ENCODE measurements at places on chromosomes 6 and 20. TPM values are rescaled to one million over a fixed set of nuclear protein-coding genes. Genes with fewer than 3 reads are reported as not detected.

- peaks cover 2% of the 10 kb centered on the region for H3K4me1 ChIP-seq
- no peak overlapping the region for H3K4me3 ChIP-seq
- H3K27ac ChIP-seq, result no peak overlapping the region
- peaks cover 5% of the 10 kb centered on the region for H3K27me3 ChIP-seq
- H3K36me3 ChIP-seq, result no peaks in the 10 kb centered on the region
Observed at GRCh38 chr6:20338156-20338555, 63.5 kb upstream of the E2F3 start.

- H3K4me3 ChIP-seq, result no peak overlapping the region
- no peak overlapping the region for H3K27ac ChIP-seq
- H3K4me1 ChIP-seq, result no peaks in the 10 kb centered on the region
- H3K27me3 ChIP-seq, result peaks cover 21% of the 10 kb centered on the region
- DNase-seq, result no peak
Observed at GRCh38 chr20:17210983-17211382, 15.9 kb upstream of the PCSK2 start.

DNA sequence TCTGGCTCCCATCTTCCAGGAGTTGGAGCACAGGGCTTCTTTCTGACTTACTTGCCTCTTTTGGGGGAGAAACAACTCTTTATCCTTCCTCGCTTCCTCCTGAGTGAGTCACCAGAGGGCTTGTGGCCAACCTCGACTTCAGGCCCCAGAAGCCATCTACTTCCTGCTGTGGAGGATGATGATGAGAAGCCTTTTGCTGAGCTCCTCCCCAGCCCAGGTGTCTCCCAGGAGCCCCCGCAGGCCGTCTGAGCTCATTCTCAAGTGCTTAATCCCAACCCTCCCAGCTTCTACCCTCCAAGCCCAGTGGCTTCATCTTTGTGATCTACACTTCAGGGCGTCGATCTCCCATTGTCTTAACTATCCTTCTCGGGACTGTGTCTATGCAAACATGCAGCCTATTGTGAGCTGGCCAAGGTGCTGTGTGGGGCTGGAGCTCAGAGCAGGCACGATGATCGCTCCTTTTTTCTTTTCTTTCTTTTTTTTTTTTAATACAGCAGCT is 27.9 kb downstream of the SDCBP2 start:
- no peak overlapping the region for H3K27ac ChIP-seq
- no peaks in the 10 kb centered on the region for H3K4me1 ChIP-seq
- DNase-seq, result no peak
- no peaks in the 10 kb centered on the region for H3K36me3 ChIP-seq

- no peaks in the 10 kb centered on the region for H3K27me3 ChIP-seq
- H3K36me3 ChIP-seq, result no peaks in the 10 kb centered on the region
- DNase-seq, result no peak
- no peak overlapping the region for H3K27ac ChIP-seq
- H3K4me1 ChIP-seq, result peaks cover 11% of the 10 kb centered on the region
- H3K4me3 ChIP-seq, result no peak overlapping the region
Observed at GRCh38 chr6:17923401-17923863, 64.0 kb downstream of the KIF13A start.

DNA sequence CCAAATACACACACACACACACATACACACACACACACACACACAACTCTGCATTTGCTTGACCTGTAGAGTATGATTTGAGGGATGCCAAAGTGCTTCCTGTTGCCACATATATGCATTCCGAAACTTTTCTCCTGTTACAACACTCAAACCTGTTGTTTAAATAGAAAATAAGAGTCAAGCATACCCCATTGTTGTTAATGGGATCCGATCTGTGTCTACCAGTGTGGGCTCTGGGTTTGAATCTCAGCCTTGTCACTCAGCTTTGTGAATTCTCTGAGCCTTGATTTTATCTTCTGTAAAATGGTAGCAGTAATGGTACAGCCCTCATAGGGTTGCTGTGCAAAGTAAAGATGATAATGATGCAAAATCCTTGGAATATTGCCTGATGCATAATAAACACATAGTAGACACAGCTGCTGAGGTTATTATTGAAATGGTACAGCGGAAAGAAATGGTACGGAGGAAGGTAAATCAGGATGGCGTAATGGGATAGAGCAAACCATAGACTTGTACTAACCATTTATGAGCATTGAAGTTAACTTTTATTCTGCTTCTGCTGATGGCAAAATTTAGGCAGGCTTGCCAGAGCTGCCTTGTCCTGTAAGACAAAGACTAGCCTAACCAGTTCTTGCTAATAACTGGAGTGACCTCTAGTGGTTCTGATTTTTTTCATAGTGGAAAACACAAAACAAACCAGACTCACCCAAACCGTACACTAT is 113.5 kb upstream of the PHACTR1 start:
- no peaks in the 10 kb centered on the region for H3K36me3 ChIP-seq
- H3K4me3 ChIP-seq, result no peak overlapping the region
- peak overlapping the region; percentile 30 for H3K27ac ChIP-seq
- H3K27me3 ChIP-seq, result peaks cover 10% of the 10 kb centered on the region
- no peak for DNase-seq

GRCh38 chr6:138239774-138240173 is 21.5 kb upstream of the PBOV1 start:
- DNase-seq, result no peak
- no peak overlapping the region for H3K27ac ChIP-seq
- H3K4me3 ChIP-seq, result no peak overlapping the region
- no peaks in the 10 kb centered on the region for H3K27me3 ChIP-seq
- H3K36me3 ChIP-seq, result peaks cover 3% of the 10 kb centered on the region
- peaks cover 27% of the 10 kb centered on the region for H3K4me1 ChIP-seq

- no peaks in the 10 kb centered on the region for H3K27me3 ChIP-seq
- DNase-seq, result no peak
- H3K4me3 ChIP-seq, result no peak overlapping the region
- H3K4me1 ChIP-seq, result peaks cover 4% of the 10 kb centered on the region
- H3K27ac ChIP-seq, result peak overlapping the region; percentile 9
- peaks cover 4% of the 10 kb centered on the region for H3K36me3 ChIP-seq
Observed at GRCh38 chr6:140380427-140381218, 1006.2 kb upstream of the CITED2 start.

DNA sequence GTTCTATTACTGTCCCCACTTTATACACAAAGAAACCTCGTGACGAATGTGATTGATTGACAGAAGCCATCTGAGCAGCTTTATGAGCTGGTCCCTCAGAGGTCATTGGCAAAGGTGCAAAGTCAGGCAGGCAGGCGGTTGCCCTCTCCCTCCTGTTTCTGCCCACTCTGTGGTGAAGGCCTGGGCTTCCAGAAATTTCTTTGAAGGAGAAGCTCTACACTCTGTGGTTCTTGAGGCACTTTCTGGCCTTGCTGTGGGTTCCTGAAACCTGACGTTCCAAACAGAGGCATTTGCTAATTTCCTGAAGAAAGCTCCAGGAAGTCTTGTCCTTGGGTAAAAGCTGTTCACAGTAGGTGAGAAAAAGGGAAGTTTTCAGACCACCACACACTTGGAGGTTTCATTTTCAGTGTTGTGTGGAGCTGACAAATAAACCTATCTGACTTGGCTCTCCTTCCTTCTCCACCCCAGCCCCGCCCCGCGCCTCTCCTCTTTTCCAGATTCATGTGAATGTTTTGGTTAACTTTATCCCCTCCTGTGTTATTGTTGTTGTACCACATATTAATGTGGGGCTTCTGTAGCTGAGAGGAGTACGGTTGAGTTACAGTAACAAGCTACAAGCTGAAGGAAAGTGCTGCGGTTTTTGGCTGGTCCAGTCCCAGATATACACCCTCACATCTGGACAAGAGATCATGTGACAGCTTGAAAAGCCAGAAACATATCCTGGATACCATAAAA is 274.1 kb downstream of the CLIC5 start:
- H3K36me3 ChIP-seq, result no peaks in the 10 kb centered on the region
- no peak for DNase-seq
- no peak overlapping the region for H3K4me3 ChIP-seq
- no peak overlapping the region for H3K27ac ChIP-seq

GRCh38 chr20:53642196-53643030 is 48.8 kb upstream of the ZNF217 start:
- peak overlapping the region; percentile 89 for H3K27ac ChIP-seq
- H3K27me3 ChIP-seq, result no peaks in the 10 kb centered on the region
- no peaks in the 10 kb centered on the region for H3K36me3 ChIP-seq
- H3K4me1 ChIP-seq, result peaks cover 10% of the 10 kb centered on the region
- no peak overlapping the region for H3K4me3 ChIP-seq

- no peak overlapping the region for H3K4me3 ChIP-seq
- no peak for DNase-seq
- no peaks in the 10 kb centered on the region for H3K27me3 ChIP-seq
- peaks cover 6% of the 10 kb centered on the region for H3K36me3 ChIP-seq
Observed at GRCh38 chr6:90739339-90739738, 152.5 kb upstream of the MAP3K7 start.

GRCh38 chr6:105649192-105649591 is 246.3 kb upstream of the PREP start:
- H3K4me1 ChIP-seq, result peaks cover 11% of the 10 kb centered on the region
- H3K27ac ChIP-seq, result no peak overlapping the region
- H3K4me3 ChIP-seq, result no peak overlapping the region
- H3K36me3 ChIP-seq, result no peaks in the 10 kb centered on the region

- H3K27me3 ChIP-seq, result peaks cover 8% of the 10 kb centered on the region
- H3K4me1 ChIP-seq, result peaks cover 9% of the 10 kb centered on the region
- no peak overlapping the region for H3K4me3 ChIP-seq
- no peak for DNase-seq
- no peaks in the 10 kb centered on the region for H3K36me3 ChIP-seq
- H3K27ac ChIP-seq, result no peak overlapping the region
Observed at GRCh38 chr6:40160826-40161225, 226.6 kb upstream of the MOCS1 start.

GRCh38 chr6:150691463-150691862 is 91.8 kb downstream of the PLEKHG1 start:
- H3K27ac ChIP-seq, result no peak overlapping the region
- no peak for DNase-seq

DNA sequence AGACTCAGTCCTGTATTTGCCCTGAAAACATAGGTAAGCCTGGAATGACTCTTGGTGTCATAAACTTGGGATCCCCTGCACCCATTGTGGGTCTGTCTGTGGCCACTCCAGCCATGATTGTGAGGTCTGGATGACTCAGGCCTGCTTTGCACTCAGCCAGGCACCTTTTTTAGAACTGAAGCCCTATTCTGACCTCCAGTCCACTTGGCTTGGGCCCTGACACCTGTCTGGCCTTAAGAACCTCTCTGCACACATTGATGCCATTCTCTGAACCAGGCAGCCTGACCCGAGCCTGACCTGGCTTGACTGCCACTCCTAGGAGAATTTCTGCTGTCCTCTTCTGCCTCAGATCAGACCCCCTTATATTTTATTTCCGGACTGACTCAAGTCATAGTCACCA is 383.7 kb downstream of the MAFB start:
- H3K36me3 ChIP-seq, result no peaks in the 10 kb centered on the region
- no peak for DNase-seq
- peaks cover 3% of the 10 kb centered on the region for H3K4me1 ChIP-seq
- H3K4me3 ChIP-seq, result no peak overlapping the region
- no peak overlapping the region for H3K27ac ChIP-seq

GRCh38 chr6:129032602-129033001 is 149.7 kb downstream of the LAMA2 start:
- H3K36me3 ChIP-seq, result no peaks in the 10 kb centered on the region
- no peak overlapping the region for H3K27ac ChIP-seq
- no peaks in the 10 kb centered on the region for H3K27me3 ChIP-seq

GRCh38 chr20:44610313-44610962 is 28.1 kb downstream of the PKIG start:
- no peaks in the 10 kb centered on the region for H3K27me3 ChIP-seq
- H3K4me1 ChIP-seq, result peaks cover 4% of the 10 kb centered on the region
- peaks cover 10% of the 10 kb centered on the region for H3K36me3 ChIP-seq
- no peak overlapping the region for H3K4me3 ChIP-seq

DNA sequence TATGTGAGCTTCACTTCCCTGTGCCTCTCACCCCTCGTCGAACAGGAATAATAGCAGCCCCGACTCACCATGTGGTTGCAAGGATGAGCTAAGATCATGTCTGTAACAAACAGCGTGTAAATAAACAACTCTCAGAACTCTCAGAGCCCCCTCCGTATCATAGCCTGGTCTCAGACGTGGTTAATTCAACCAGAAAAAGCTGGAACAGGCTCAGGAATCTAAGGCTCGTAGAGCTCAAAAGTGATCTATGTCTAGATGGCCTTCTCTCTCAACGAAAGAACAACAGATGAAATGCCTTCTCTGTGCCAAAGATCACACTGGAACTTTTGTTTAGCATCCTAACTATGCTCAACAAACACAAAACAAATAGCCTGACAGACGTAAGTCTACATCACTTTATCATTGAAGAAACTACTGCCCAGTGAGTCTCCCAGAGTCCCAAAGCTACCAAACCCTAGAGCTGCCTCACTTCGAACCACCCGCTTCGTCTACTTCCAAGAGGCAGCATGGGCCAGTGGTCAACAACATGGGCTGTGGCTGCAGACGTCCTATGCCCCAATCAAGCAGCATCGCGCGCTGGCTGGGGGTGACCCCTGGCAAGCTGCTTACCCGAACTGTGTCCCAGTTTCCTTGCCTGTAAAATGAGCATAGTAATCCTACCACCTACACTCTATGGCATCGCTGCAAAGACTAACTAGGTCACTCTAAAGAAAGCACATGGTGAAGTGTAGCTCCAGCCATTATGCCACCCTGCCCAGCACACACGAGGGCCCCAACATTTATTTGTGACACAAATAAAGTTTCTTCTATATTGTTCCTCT is 35.1 kb downstream of the NFATC2 start:
- peaks cover 14% of the 10 kb centered on the region for H3K36me3 ChIP-seq
- no peak for DNase-seq
- H3K4me1 ChIP-seq, result no peaks in the 10 kb centered on the region
- H3K27me3 ChIP-seq, result no peaks in the 10 kb centered on the region
- no peak overlapping the region for H3K27ac ChIP-seq

DNA sequence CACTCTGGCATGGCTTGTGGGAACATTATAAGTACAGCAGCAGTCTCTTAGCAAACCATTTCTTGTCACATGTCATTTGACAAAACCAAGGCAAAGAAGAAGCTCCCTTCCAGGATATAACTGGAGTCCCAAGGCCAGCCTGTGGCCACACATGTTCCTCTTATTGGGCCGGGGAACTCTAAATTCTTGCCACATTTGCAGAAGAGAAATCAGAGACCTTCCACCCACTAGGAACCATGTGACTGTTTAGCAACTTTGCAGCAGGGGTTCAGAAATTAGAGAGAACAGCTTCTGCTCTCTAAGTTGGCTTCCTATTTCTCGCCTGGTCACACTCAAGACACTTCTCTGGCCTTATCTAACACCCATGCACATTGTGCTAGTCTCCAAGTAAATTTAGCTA is 20.4 kb upstream of the MEP1A start:
- H3K36me3 ChIP-seq, result no peaks in the 10 kb centered on the region
- no peak for DNase-seq
- peaks cover 33% of the 10 kb centered on the region for H3K27me3 ChIP-seq
- no peak overlapping the region for H3K4me3 ChIP-seq
- no peak overlapping the region for H3K27ac ChIP-seq
- peaks cover 1% of the 10 kb centered on the region for H3K4me1 ChIP-seq

- peak; percentile 39 for DNase-seq
- peak overlapping the region; percentile 100 for H3K27ac ChIP-seq
- H3K4me3 ChIP-seq, result peak overlapping the region; percentile 99
- peaks cover 46% of the 10 kb centered on the region for H3K36me3 ChIP-seq
Observed at GRCh38 chr6:73519926-73520687, 725 bp downstream of the EEF1A1 start.

- H3K4me3 ChIP-seq, result no peak overlapping the region
- no peaks in the 10 kb centered on the region for H3K4me1 ChIP-seq
- no peak overlapping the region for H3K27ac ChIP-seq
- H3K36me3 ChIP-seq, result no peaks in the 10 kb centered on the region
- no peak for DNase-seq
Observed at GRCh38 chr6:44504301-44504791, 116.8 kb downstream of the CDC5L start.

Gene PRSS16
- total RNA-seq, result 29.8 TPM

Gene SNAI1
- 1.7 TPM for total RNA-seq

Gene IMPG1
- total RNA-seq, result not detected

Gene GPR6
- total RNA-seq, result not detected

Gene ESR1
- total RNA-seq, result not detected

Gene RSPO3
- total RNA-seq, result 0.36 TPM

Gene ZFP57
- total RNA-seq, result 0.14 TPM

Gene MYB
- 5.6 TPM for total RNA-seq

Gene COL21A1
- 20.5 TPM for total RNA-seq

Gene MDFI
- total RNA-seq, result 59.4 TPM

Measured in progenitor cell of endocrine pancreas (in vitro differentiated cells).